ENCODE measurements at places on chromosomes 1 and 21. TPM values are rescaled to one million over a fixed set of nuclear protein-coding genes. Genes with fewer than 3 reads are reported as not detected.

The CNKSR1 gene
- total RNA-seq, result not detected

The TTC24 gene
- total RNA-seq, result not detected

The HAPLN2 gene
- total RNA-seq, result not detected

The LCE3E gene
- not detected for total RNA-seq

The NBPF4 gene
- under 0.01 TPM for total RNA-seq

The RGS2 gene
- 25.9 TPM for total RNA-seq

- no peak for DNase-seq
Observed at GRCh38 chr1:61620536-61620935, 104.4 kb downstream of the TM2D1 start.

- peak; percentile 60 for DNase-seq
Observed at GRCh38 chr1:157968508-157968907, 24.9 kb upstream of the KIRREL1 start.

DNA sequence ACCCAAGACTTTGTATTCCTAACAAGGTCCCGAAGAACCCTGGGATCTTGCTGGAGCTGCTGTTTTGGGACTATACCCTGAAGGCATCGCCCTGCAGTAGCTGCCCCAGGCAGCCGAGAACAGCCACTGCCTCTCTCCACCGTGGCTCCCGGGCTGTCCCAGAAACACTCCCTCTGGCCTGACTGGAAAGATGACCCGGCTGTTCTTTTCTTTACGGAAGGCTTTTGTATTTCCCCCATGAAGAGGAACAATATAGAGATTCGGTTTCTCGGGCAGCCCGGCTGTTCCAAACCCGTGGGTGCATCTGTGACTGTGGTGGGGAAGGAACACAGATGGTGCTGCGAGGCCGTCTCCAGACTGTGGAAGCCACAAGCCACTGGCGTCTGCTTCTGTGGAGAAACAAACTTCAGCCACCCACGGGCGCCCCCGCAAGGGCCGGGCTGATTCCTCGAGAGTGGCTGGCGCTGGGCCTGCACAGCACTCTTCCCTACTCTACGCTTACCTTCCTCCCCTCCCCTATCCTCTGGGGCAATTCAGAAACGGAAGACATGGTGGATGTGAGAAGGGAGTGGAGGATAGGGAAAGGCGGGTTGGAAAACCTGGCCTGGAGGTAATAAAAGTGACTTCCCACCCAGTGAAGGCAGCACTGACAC, 33.7 kb upstream of the VASH2 start:
- peak; percentile 24 for DNase-seq

DNA sequence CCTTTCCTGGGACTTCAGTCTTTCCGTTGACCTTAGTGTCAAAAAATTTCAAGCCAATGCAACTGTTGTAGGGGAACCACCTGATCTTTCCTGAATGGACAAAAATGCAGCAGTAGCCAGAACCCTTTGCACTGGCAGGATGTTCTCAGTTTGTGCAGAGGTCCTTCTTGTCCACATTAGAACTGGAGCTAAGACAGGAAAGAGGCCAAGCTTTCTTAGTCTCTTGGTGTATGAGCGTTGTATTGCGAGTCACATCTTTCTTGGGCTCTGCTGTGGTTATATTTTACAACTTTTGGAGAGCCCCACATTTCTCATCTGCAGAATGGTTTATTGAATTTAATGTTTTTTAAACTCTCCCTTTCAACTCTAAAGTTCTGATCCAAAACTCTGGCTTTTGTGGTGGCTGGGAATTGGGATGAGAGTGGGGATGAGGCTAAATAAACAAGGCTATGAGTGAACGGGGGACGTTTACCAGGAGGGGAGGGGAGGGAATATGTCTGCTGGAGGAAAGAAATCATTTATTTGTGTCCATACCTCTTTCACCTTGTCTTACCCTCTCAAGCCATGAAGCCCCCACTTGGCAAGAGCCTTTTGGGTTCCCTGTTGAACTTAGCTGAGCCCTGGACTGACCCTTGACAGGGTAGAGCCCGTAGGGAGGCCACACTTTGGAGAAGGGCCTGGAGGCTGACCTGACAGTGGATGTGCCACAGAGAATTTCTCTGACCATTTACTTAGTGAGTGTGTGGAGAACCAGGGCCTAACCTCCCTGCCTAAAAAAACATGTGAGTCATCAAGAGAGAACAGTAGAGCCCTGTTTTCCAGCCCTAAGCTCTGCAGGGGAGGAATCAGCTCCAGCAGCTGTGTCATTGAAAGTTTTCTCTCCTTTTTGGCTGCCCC, 586 bp downstream of the CHI3L2 start:
- peak; percentile 47 for DNase-seq

DNA sequence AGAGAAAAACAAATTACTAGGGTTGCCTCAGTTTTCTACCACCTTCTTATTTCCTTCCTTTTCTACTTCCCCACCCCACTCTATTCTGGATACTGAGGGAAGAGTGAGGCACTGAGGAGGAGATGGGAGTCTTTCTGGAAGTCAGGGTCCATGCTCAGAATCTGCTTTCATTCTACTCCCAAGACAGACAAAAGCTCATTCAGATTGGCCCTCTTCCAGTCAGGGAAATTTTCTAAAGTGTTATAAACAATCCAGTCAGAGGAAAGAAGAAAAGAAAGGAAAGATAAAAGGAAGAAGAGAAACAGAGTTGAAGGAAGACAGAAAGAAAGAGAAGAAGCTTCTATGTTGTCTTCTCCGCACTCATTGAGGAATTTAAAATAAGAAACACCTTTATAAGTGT, 228.6 kb downstream of the COP1 start:
- DNase-seq, result peak; percentile 43

GRCh38 chr21:34882719-34883131, 166.4 kb downstream of the RUNX1 start:
- no peak for DNase-seq

GRCh38 chr1:44792736-44793502, 4.9 kb upstream of the BEST4 start:
- no peak for DNase-seq

DNA sequence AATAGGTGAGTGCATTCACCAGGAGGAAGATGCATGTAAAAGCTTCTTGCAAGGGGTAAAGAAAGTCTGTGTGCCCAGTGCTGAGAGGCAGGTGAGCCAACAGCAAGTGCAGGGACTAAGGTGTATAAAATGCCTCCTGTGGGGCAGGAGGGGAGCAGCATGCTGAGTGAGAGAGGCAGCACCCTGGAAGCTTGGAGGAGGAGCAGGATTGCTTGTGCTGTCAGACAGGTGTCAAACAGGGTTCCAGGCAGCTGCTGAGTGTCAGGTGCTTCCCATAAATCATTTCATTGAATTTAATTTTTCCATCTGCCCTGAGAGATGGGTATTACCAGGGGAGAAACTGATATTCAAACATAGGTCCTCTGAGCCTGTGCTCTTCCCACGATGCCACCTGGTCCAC, 13.9 kb downstream of the BSND start:
- no peak for DNase-seq

DNA sequence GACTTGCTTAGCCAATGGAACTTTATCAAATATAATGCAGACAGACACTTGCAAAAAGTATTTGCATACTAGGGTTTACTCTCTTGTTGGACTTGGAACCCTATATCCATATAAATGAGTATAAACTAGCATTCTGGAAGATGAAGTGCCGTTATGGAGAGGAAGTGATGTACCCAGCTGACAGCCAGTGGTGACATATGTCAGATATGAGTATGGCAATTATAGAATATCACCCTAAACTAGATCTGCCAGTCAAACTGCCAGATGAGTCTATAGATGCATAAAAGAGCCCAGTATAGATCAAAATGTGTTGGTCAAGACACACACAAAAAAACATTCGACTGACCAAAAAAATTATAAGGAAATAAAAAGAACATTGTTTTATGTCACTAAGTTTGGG, 739.3 kb downstream of the PLA2G4A start:
- no peak for DNase-seq

GRCh38 chr1:70146488-70146887, 58.9 kb downstream of the LRRC40 start:
- peak; percentile 53 for DNase-seq

DNA sequence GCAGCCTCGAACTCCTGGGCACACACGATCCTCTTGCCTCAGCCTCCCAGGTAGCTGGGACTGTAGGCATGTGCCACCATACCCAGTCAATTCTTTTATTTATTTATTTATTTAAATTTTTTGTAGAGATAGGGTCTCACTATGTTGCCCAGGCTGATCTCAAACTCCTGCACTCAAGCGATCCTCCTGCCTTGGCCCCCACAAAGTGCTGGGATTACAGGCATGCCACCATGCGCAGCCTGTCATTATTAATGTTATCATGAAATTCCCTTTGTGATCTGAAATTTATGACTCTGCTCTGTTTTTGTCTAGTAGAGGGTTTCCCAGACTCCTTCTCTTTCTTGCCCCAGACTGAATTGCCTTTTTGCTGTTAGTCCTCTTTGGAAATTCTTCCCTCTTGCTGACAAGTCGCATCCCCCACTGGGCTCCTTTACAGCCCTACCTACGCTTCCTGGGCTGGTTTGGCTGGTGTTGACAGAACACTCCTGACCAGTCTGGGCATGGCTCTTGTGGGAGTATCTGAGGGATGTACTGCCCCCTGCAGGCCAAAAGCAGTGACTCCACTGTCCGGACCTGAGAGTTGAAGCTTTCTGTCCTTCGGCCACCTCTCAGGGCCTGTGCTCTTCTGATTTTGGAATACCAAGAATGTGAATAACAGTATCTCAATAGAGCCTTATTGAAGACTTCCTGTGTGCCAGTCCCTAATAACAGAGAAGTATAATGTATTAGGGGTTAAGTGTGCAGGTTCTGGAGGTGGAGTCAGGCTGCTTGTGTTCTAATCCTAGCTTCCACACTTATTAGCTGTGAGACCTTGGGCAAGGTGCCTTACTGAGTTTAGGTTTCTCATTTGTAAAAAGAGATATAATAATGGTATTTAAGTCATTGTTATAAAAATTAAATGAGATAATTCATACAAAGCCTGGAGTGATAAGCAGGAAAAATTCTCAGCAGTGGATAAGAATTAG, 28.2 kb downstream of the TCEANC2 start:
- peak; percentile 80 for DNase-seq

- no peak for DNase-seq
Observed at GRCh38 chr1:27686223-27686990, 14.4 kb upstream of the IFI6 start.

DNA sequence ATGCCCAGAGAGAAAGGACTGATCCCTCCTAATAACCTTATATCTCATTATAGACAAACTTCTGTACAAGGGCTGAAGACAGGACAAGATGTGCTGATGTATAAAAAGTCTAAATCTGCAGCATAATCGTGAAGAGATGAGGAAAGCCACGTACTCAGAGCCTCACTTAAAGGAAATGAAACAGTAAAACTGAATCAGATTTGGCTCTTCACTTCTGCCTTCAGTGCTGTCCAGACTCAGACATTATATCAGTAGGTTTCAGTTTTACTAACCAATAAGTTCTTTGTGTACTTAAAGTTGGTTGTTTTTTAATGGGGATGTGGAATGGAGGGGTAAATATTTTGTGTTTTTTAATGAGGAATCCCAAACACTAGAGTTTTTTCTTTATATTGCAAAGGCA, 45.3 kb upstream of the RGS1 start:
- peak; percentile 49 for DNase-seq

DNA sequence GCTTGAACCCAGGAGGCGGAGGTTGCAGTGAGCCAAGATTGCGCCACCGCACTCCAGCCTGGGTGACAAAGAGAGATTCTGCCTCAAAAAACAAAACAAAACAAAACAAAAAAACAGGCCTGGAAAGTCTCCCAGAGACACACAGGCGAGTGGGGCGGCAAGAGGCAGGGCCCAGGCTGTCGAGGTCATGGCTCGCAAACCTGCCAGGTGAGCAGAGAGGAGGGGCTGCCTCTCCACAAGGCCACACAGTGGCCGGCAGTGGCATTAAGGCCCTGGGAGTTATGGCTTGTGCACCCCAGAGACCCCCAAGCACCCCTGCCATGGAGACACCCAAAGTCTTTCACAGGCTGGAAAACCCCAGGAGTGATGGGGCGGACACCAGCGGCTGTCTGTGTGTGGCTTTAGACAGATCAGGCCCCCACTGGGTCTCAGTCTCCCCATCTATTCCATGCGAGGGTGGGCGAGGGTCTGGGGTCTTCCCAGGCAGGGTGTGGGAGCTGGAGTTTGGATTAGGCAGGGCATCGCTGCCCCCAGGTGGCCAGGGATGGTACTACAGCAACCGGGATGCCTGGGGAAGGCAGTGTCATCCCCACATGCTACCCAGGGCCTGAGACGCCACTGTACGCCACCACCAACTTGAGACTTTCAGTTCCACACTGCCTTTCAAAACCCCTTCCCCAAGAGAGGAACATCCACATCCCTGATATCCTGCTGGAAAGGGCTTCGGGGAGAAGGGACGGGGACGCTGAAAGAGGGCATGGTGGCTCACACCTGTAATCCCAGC, 7.3 kb upstream of the CTRC start:
- DNase-seq, result no peak

- DNase-seq, result no peak
Observed at GRCh38 chr1:192986110-192986747, 72.9 kb downstream of the UCHL5 start.

- DNase-seq, result no peak
Observed at GRCh38 chr1:109763646-109764415, at the start of gene EPS8L3. TSS of gene EPS8L3 (minus strand) at chr1:109763923. CDS start at chr1:109761749, 2,174 bp downstream.

GRCh38 chr1:110915804-110916203, 42.9 kb downstream of the CD53 start:
- no peak for DNase-seq

GRCh38 chr1:43836267-43836951, 97.2 kb upstream of the ARTN start:
- no peak for DNase-seq
